Inflammatory macrophage (primary cell): ENCODE measurements at places on chromosomes 5 and 9.

- DNase-seq: peak; percentile 52
These were observed 51.7 kb upstream of the TUT7 start for GRCh38 chr9:86405926-86406325.

DNA sequence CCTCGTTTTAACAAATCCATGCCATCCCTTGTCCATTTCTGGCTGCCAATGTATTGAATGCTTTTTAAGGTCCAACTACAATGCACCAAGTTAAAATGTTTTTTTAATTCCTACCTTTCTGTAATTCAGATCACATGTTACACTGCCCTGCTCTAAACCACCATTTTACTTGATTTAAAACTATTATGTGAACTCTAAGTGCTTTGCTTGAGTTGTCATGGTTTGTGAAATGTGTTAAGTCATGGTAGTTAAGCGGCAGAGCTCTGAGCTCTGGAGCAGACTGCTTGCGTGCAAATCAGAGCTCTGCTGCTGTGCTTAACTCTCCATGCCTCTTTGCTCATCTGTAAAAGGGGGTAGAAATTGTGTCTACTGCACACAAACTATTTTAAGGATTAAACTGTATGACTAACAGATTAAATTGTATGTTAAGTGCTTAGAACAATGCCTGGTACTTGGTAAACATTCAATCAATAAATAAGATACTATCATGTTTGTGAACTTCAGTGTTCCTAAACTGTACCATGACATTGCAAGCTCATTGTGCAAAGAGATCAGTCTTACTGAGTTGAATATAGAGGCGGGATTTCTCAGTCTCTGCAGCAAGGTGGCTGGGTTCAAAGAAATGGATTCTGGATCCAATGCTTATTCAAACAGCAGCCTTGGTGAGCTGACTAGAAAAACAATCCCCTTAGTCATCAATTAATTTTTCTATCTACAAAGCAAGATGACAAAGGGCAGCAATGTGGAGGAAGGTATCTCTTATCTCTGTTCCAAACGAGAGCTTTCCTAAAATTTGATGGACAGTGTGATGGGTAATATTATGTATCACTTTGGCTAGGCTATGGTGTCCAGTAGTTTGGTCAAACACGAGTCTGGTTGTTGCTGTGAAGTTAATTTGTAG, 16.1 kb upstream of the CMBL start:
- no peak for DNase-seq

DNA sequence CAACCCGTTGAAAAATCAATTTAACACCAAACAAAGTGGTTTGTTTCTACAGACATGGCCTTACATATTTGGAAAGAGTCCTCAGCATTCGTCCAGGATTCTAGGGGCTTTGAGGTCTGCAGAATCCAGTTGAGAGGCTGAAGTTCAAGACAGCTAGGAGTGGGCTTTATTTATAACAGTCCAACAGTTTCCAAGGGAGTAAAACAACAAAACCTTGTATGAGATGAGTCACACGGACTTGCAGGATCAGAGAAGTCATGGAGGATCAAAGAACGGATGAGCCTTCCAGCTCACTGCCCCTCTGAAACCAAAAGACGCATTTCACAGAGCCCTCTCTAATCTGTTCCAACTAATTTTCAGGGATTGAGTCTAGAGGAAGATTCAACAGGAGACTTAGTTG, 11.1 kb upstream of the ESM1 start:
- DNase-seq: no peak

- no peak for DNase-seq
These were observed 86.2 kb downstream of the CSNK1G3 start for GRCh38 chr5:123598028-123598689.

DNA sequence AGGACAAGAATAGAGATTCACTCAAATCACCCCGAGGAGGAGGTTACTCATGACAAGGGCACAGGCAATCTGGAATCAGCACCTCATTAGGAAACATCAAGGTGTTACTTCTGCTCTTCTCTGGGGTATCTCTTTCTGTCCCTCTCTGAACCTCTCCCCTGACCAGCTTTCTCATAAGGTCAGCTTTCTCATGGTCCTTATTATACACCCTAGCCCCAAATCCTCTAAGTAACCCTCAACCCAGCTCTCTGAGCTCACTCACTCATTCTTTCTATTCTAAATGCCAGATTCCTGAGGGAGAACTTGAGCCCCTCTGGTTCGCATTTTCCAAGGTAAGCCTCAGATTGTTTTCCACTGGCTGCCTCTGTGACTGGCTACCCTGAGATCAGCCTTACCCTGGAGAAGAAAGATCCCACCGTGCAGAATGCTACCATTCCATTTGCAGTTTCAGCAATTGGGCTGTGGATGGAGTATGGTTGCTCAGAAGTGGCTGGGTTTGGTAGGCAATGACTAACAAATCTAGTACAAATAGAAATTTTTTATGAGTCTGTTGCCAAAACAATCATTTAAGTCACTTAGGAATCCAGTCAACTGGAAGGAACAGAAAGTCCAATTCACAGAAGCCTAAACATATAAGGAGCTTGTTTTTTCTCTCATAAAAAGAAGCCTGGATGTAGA, 9.0 kb upstream of the TIMD4 start:
- DNase-seq: no peak

DNA sequence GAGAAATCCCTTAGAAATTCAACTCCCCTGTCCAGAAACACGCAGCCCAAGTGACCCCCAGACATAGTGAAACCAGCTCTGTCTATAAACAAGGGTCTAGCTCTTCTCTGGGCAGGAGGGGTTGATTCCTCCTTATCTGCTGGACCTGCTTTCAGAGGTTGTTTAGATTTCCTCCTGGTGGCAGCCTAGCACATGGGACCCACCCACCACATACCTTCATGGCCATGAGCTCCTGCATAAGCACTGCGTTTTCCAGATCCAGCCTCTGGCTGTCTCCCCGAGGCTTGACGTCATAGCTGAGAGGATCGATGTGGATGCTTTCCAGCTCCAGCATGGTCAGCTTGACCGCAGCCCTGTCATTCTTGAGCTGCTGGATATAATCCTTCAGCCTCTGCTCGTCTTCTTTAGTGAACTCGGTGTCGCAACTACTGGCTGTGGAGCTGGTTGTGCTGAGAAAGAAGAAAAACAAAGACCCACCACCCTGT, 77.0 kb downstream of the DCP2 start:
- no peak for DNase-seq

- no peak for DNase-seq
These were observed 49.6 kb upstream of the ANKRD31 start for GRCh38 chr5:75286211-75286773.

- no peak for DNase-seq
These were observed 413.2 kb upstream of the ACTBL2 start for GRCh38 chr5:57895766-57896165.

DNA sequence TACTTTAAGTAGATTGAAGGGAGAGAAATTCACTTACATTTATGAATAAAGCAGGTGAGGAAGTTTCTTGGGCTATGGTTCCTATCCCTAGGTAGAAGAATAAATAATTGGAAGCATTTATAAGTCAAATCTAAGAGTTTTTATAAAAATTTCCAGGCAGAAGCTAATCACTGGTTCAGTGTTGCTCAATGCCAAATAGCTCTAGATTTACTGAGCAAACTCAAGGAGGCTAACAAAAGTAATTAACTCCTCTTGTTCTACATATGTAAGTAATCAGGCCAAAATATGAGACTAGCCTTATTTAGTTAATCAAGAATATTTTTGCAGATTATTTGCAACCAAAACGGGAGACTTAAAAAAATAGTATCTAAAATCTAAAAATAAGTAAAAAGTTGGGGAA, 472.3 kb downstream of the PLK2 start:
- no peak for DNase-seq

- peak; percentile 90 for DNase-seq
These were observed 10.3 kb upstream of the IL3 start for GRCh38 chr5:132050136-132050535.

- no peak for DNase-seq
These were observed 10.1 kb upstream of the IGFBPL1 start for GRCh38 chr9:38434365-38434764.

DNA sequence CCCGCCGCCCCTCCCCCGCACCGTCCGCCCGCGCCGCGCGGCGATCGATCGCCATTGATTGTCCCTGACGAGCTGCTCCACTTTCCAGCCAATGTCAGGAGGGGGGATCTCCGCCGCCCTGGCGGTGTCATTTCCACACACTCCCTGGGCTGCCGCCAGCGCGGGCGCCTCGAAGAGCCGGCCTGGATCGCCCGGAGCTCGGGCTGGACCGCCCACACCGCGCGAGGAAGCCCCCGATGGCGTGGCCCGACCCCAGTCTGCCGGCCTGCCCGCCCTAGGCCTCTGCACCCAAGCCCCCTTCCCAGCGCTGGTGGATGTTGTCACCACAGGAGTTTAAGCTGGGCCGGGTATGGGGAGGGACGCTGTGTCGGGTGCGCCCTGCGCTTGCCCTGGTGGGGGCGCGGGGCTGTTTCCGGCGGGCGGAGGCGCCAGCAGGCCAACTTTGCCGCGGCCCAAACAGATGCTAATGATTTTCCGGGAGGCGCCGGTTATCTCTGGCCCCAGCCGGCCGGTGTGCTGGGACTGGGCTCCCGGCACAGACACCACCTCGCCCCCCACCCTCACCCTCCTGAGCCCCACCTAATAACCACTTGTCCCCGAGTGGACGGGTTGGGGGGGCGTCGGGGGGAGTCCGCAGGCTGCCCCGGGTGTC, 10.6 kb upstream of the CXXC5 start:
- peak; percentile 67 for DNase-seq
